ENCODE measurements at places on chromosomes 7 and 10.

- no peak for DNase-seq
Measured at GRCh38 chr7:22814261-22815208, 8.1 kb downstream of the TOMM7 start.

DNA sequence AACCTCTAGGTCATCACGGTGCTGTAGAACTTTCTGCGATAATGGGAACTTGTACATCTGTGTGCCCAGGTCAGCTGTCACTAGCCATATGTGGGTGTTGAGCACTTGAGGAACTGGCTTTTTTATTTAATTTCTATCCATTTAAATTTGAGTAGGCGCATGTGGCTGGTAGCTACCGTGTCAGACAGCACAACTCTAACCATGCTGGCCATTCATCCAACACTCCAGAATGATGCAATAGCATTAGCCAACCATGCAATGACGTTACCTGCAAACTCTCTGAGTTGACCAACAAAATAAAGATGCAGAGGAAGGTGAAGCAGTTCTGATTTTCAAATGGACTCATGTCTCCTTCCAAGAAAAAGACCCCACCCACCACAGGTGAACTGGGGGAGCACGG is 24.4 kb upstream of the CHST15 start:
- no peak for DNase-seq

DNA sequence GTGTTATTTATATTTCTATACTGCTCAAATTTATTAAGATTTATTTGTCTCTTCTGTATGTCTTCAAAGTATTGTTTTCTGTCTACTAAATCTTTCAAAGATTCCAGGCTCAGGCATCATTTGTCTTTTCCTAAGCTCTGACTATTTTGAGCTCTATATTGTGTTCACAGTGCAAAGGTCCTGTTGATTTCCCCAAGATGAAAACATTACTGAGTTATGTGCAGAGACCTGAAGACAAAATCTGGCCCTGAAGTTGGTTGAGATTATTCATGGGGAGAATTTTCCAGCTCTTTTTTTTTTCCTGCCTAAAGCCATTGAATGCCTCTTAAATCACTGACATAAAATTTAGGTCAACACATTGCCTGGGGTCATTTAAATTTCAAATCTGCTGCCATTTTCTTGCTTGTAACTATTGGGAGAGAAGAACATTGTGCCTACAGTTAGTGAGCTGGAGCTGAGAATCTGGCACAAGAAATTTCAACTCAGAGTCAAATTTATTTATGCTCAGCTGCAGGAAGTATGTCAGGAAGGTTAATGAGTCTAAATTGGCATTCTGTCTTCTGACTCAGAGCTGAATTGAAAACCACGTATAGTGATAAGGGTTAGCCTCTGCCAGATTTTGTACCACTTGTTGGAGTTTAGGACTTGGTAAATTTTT is 31.6 kb downstream of the CSTF2T start:
- DNase-seq, result no peak

DNA sequence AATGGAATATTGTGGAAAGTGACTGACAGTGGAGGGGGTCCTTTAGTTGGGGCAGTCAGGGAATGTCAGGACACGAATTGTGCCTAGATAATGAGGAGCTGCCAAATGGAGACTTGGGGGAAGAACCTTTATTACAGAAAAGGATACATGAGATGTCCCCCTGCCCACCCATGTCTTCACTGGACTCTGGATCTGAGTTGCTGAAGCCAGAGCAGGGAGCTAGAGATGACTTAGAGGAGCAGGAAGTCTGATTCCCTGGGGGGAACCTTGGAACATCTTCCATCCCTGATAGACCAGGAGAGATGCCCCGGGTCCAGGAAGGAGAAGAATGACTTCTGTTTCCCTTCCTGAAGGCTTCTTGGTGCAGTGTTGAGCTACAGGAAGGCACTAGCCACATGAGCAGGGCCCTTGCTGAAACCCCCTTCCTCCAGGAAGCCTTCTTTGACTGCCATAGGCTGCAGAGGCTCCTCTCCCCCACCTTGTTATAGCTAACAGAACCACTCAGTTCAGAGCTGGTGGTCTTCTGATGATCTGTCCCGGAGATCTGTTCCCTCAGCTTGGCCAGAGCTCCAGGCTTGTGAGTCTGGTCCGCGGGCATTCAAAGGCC is 747 bp upstream of the NEURL1 start:
- DNase-seq, result no peak

GRCh38 chr10:11145495-11145855 is 127.8 kb downstream of the CELF2 start:
- no peak for DNase-seq

DNA sequence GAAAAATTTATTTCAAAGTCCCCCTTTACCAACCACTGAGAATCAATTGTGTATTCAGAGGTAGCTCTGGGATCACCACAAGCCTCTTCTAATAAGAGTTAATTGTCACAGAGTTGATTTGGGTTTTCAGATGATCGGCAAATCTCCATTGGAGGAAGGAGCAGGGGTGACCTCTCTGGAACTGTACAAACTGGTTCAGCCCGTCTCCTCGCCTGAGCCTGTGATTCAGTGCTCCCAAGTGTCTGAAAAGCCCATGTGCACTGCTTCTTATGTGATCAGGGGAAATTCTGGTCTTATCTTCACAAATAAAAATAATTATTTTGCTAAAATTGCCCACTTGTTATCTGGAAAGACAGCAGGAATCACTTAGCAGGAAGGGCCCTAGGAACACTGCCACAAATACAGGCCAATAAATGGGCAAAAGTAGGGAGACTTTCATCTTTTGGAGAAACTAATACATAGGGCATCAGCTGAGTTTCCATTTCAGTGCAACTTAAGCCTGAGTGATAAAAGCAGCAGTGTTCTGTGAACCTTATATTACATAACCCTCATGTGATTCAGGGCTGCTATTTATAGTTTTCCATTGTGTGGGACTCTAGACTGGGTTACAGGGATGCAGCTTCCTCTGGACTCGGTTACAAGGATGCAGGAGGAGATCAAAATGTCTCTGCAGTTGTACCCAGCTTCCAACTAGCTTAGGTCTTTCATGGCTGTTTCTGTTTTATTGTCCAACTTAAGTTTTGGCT is 32.3 kb downstream of the CDK1 start:
- DNase-seq, result no peak

GRCh38 chr7:95509199-95509598 is 23.5 kb downstream of the ASB4 start:
- no peak for DNase-seq

GRCh38 chr7:23358152-23358674 is 59.1 kb downstream of the MALSU1 start:
- DNase-seq, result no peak

- DNase-seq, result no peak
Measured at GRCh38 chr10:78596556-78596955, 472.2 kb upstream of the ZMIZ1 start.

- DNase-seq, result no peak
Measured at GRCh38 chr10:88608052-88608732, 21.6 kb downstream of the LIPJ start.

DNA sequence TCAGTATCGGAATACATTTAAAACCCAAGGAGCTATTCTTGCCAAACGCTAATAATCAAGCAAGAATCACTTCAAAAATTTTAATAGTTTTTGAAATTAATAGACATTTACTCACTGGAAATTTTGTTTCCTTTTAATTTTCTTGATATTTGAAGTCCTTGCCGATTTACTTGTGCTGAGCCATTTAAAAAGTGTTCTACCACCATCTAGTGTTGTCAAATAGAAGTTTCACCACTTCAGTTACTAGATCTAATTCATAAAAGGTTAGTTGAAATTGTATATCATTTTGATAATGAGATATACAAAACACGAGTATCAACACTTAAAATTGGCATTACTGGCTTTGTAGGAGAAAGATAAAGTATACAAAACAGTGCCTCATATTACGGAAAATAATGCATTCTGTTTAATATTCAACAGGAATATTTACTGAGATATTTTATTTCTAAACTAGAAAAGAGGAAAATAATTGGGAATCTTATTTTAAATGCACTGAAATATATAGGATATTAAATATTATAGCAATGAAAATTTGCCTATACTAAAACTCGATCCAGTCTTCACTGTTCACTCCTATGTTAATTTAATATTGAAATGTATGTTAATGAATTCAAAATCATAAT is 664.8 kb upstream of the SEMA3D start:
- DNase-seq, result no peak

GRCh38 chr10:44959247-44960087 is at the start of gene RASSF4:
TSS of gene RASSF4 (plus strand) at chr10:44959802. CDS start at chr10:44970203, 10,401 bp downstream.
- DNase-seq, result peak; percentile 95

DNA sequence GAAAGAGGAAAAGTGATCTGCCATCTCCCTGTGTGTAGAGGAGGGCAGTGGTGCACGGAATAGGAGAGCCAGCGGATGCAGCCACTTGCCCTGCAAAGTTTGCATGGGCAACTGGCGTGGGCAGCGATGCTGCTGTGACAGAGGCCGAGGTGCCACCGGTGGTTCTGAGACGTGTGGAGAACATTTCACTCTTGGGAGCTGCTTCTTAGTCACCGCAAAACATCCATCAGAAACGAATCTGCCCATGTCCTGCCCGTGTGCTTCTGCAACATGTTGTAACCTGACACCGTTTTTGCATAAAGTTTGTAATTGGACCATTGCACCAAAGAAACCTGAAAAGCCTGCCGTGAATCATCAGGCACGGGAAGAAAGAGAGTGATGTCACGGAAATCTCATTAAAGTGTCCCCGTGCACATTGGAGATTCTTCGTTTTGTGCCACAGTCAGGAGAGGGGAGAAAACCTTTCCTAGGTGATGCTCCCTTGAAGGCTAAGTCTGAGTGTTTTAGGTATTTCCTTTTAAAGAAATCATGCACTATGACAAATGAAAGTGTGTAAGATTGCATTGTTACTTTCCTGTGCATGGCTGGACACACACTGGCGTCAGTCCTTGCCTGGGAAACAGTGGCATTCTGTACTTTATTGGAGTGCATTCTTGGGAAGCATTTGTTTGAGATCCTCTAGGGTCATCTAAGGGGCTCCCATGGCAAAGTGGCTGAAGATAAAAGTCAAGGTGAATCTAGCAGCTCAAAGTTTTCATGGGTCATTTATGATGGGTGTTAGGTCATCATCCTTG is 302.6 kb downstream of the KLF6 start:
- DNase-seq, result no peak

GRCh38 chr10:126124046-126124445 is 227.7 kb downstream of the FANK1 start:
- DNase-seq, result no peak

GRCh38 chr10:15341502-15342128 is 29.5 kb downstream of the FAM171A1 start:
- no peak for DNase-seq

DNA sequence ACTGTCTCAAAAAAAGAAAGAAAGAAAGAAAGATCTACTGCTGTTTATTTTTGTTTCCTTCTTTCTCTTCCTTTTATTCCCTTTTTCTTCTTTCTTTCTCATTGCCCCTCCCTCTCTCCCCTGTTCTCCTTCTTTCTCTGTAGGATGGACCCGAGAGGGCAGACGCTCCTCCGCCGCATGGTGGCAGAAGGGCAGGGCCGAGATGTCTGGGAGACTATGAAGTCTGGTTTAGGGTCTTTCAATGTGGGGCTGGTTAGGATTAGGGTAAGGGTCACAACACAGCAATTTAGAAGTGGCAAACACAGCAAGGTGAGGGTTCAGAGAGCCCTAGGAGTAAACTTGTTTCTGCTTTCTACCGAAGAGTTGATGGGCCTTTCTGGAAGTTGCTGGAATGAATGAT is 45.7 kb upstream of the RASGEF1A start:
- DNase-seq, result no peak
